ENCODE measurements at places on chromosomes 3 and 15. TPM values are rescaled to one million over a fixed set of nuclear protein-coding genes. Genes with fewer than 3 reads are reported as not detected.

The MUC20 gene
- total RNA-seq: 0.36 TPM

The RARRES1 gene
- 19.5 TPM for total RNA-seq

The ATP8B4 gene
- 1.1 TPM for total RNA-seq

The ANKUB1 gene
- not detected for total RNA-seq

The SNTN gene
- total RNA-seq: not detected

The B3GALNT1 gene
- 29.2 TPM for total RNA-seq

GRCh38 chr3:29525254-29525881 is 244.5 kb downstream of the RBMS3 start:
- peak overlapping the region; percentile 6 for H3K27ac ChIP-seq
- no peaks in the 10 kb centered on the region for H3K27me3 ChIP-seq
- no peaks in the 10 kb centered on the region for H3K36me3 ChIP-seq
- H3K4me3 ChIP-seq: no peak overlapping the region
- peak; percentile 21 for DNase-seq

DNA sequence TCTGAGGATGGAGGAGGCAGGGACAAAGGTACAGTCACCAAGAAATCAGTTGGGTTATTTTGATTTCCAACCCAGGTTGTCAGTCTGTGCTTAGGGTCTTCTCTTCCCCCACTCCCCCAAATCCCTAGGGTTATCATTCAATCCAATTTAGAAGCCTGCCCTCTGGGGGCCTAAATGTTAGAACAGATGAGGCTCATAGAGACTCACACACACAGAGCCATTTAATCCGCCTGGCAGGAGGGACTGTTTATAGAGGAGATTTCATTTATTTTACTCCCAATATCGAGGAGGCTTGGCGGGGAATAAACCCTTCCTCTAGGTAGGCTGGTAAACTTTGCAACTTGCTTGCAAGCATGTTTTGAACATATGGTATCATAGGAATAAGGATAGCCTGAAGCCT is 52.8 kb downstream of the RHCG start:
- no peak overlapping the region for H3K4me3 ChIP-seq
- no peak overlapping the region for H3K27ac ChIP-seq
- peaks cover 62% of the 10 kb centered on the region for H3K27me3 ChIP-seq
- no peaks in the 10 kb centered on the region for H3K36me3 ChIP-seq
- no peak for DNase-seq

DNA sequence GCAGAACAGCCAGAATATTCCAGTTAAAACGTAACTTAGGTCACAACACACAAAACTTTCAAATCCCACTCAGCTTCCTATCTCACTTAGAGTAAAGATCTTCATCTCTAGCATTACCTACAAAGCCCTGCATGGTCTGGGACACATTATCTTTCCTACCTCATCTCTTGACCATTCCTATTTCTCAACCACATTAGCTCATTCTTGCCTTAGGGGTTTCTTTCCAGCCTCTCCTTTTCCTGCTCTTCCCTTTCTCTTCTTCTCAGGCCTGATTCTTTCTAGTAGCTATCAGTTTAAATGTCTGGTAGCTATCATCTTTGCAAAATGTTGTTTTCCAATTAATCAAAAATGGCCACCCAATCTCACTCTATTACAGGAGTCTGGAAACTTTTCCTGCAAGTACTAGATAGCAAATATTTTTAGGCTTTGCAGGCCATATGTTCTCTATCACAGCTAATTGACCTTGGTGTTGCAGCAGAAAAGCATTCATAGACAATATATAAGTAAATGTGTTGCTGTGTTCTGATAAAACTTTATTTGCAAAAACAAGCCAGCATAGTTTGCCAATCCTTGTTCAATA is 15.1 kb upstream of the CBLB start:
- H3K27me3 ChIP-seq: no peaks in the 10 kb centered on the region
- no peak for DNase-seq
- no peaks in the 10 kb centered on the region for H3K36me3 ChIP-seq
- H3K4me1 ChIP-seq: no peaks in the 10 kb centered on the region

DNA sequence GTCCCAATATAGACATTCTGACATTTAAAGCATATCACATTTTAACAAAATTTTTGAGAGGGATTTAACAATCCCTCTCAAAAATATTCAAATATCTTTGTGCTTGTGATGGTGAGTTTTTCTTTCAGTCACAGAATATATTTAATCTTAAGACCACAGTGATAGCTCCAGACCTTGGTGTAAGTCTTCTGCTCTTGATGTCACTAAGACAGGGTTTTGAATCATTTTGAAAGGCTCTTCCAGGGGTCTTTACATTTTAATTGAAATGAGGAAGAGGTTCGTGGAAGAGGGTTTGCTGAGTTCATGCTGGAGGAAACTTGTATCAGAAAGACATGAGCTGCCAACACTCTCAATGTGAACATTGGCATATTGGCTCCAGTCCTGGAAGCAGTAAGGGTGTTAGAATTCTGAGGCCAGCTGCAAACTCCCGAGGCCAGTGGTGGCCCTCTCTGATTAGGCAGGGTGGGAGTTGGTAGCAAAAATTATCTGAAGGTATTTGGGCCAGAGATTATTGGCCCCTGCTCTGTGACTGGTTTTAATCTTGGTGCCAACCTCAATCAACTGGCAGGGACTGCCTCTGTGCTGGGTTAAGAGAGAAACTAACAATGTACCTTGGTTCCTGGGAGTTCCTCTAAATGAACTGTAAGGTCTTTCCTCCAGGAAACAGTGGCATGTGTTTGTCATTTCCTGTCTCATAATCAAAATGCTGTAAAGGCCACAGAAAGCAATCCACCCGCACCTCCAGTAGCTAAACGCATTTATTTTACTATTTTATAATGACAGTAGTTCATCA is 5.3 kb downstream of the POU1F1 start:
- no peaks in the 10 kb centered on the region for H3K4me1 ChIP-seq
- H3K27ac ChIP-seq: no peak overlapping the region
- H3K4me3 ChIP-seq: no peak overlapping the region
- no peak for DNase-seq
- no peaks in the 10 kb centered on the region for H3K27me3 ChIP-seq

- no peaks in the 10 kb centered on the region for H3K36me3 ChIP-seq
- DNase-seq: no peak
- H3K4me3 ChIP-seq: no peak overlapping the region
- H3K27ac ChIP-seq: no peak overlapping the region
Observed at GRCh38 chr3:174340624-174341587, 518.2 kb upstream of the NAALADL2 start.

DNA sequence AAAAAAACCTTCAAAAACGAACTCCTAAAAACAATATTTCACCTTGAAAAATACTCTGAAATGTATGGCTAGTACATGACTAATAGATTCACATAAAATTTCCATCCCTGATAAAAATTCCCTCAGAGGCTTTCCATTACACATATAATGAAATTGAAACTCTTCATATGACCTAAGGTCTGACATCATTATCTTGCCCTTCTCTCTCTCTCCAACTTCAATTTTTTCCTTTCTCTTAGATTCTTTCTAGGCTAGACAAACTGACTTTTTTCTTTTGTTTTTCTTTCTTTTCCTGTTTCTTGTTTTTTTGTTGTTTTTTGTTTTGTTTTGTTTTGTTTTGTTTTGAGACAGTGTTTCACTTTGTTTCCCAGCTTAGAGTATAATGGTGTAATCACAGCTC is 1220.5 kb downstream of the ROBO2 start:
- H3K4me1 ChIP-seq: no peaks in the 10 kb centered on the region
- H3K27me3 ChIP-seq: no peaks in the 10 kb centered on the region
- no peak overlapping the region for H3K27ac ChIP-seq
- DNase-seq: no peak

DNA sequence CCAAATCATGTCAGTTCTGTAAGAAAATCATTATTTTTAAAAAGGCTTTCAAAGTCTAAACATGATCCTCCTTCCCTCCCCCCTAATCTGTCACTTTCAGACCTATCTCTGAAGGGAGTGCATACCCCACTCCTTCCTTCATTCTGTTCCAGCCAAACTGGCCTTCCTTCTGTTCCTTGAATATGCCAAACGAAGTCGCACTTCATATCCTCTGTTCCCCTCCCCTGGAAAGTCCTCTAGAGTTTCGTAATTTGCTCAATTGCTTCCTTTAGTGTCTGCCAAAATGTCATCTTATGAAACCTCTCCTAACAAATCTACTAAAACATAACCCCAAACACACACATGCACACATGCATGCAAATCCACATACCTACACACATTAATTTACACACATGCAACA is 69.5 kb upstream of the TUSC7 start:
- no peaks in the 10 kb centered on the region for H3K4me1 ChIP-seq
- no peak overlapping the region for H3K27ac ChIP-seq
- no peaks in the 10 kb centered on the region for H3K27me3 ChIP-seq
- DNase-seq: no peak

DNA sequence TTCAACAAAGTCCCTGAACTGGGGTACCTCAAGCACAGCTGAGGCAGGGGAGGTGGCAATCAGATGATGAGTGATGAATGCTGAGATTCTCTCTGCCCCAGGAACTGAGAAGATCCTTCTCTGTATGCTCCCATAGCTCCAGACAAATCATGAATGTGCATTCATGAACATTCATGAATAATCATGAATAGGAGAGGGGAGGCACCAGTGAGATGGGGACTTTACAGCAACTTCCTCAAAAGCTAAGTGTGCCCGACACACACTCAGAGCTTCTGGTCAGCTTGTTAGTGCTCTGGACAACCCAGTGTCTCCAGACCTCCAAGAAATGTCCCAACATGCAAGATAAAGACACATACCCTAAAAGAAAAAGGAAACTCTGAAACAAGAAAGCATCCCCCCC is 24.3 kb downstream of the LRRC2 start:
- H3K4me3 ChIP-seq: no peak overlapping the region
- H3K36me3 ChIP-seq: no peaks in the 10 kb centered on the region
- H3K4me1 ChIP-seq: peaks cover 26% of the 10 kb centered on the region

DNA sequence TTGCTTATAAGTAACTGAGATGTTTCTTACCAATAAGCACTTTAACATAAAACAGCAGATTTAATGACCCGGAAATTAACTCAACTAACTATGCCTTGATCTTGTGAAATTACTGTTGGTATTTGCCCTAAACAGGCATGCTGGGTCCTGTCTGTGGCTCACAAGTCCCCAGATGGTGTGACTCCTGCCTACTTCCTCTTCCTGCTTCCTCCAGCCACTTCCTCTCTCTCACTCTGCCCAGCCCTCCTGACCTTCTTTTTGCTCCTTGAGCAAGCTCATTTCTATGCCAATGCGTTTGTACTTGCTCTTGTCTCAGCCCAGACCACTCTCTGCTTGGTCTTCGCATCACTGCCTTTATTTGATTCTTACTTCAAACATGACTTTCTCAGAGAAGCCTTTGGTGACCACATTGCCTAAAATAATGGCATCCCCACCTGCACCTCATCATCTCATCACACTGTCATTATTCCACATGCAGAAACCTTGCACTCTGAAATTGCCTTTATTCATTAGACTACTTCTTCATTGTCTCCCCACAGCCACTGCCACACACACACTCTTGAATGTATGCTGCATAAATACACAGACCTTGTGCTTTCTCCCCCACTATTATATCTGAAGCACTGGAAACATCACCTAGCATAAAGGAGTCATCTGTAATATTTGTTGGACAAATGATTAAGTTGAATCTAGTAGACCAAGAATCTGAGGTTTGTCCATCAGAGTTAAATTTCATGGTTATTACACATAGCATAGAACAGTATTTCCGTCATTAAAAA is 256.3 kb upstream of the SEMA6D start:
- no peaks in the 10 kb centered on the region for H3K36me3 ChIP-seq
- H3K4me1 ChIP-seq: no peaks in the 10 kb centered on the region
- no peak overlapping the region for H3K4me3 ChIP-seq
- no peak overlapping the region for H3K27ac ChIP-seq

DNA sequence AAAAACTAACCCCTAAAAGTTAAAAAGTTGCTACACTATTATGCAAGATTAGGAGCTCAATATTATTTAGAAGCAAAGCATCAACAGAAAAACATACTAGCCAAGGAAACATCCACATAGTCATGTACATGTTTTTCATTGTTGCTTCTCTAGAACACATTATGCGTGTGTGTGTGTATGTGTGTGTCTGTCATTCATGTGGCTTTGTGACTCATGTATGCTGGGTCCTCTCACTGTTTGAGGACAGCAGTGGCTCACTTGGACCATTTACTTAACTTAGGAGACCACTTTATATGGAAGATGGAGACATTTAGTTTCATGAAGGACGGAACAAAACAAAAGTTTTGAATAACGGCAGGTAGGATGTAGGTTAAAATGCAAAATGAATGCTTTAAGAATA is 219.4 kb upstream of the THBS1 start:
- H3K4me3 ChIP-seq: no peak overlapping the region
- no peaks in the 10 kb centered on the region for H3K36me3 ChIP-seq
- H3K27me3 ChIP-seq: no peaks in the 10 kb centered on the region
- peak overlapping the region; percentile 99 for H3K27ac ChIP-seq
- DNase-seq: no peak

GRCh38 chr3:134630506-134630905 is 20.3 kb downstream of the KY start:
- H3K27me3 ChIP-seq: no peaks in the 10 kb centered on the region
- H3K4me3 ChIP-seq: no peak overlapping the region
- no peaks in the 10 kb centered on the region for H3K4me1 ChIP-seq
- H3K36me3 ChIP-seq: no peaks in the 10 kb centered on the region
- peak; percentile 81 for DNase-seq

All from osteoblast (primary cell).